CD4-positive, CD25-positive, alpha-beta regulatory T cell (primary cell): ENCODE measurements at places on chromosomes 7 and 10. TPM values are rescaled to one million over a fixed set of nuclear protein-coding genes. Genes with fewer than 3 reads are reported as not detected.

GRCh38 chr10:79166312-79166721 lies 97.6 kb downstream of the ZMIZ1 start:
- no peak for DNase-seq

DNA sequence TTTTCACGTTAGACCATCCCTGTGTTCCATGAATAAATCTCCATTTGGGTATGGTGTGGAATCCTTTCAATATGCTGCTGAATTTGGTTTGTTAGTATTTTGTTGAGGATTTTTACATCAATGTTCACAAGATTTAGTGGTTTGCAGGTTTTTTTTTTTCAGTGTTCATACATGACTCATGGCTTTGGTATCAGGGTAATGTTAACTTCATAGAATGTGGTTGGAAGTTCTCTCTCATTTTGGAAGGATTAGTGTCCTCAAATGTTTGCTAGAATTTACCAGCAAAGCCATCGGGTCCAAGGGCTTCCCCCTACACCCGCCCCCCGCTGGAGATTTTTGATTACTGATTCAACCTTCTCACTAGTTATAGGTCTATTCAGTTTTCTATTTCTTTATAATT lies 398.0 kb downstream of the NXPH1 start:
- no peak for DNase-seq

The NEURL1 gene
- polyA plus RNA-seq = 0.38 TPM

DNA sequence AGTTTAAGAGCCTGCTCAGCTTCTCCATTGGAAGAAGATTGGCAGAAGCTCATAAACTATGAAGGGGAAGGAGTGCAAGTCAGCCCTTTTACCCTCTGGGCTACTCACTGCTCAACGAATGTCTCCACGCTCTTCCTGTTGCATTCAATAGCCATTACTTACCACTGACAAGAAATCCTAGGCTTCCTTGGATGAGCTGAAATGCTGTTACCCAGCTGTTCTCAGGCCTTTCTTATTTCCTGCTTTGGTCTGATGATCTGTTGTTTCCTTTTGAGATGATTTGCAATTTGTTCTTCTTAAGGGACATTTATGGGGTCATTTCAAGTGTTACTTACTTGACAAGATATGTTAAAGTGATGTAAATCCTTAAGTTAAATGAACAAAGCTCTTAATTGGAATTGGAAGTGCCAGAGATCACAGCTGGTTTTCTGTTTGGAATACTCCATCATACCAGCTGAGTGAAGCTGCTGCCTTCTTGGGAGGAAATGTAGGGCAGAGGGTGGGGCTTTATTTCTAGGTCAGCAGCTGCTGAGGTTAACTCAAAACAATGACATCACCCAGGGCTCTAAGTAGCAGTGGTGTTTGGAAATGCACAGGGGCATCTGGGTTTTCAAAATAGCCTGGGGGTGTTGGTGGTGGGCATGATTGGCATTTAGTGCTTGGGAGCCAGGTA lies 170.0 kb downstream of the PRKCQ start:
- peak; percentile 89 for DNase-seq

- no peak for DNase-seq
Measured at GRCh38 chr7:135094472-135095237, 53.2 kb upstream of the TMEM140 start.

GRCh38 chr7:71787513-71787912 lies 624.6 kb downstream of the CALN1 start:
- DNase-seq = no peak

The NCF1 gene
- polyA plus RNA-seq = 7.2 TPM

DNA sequence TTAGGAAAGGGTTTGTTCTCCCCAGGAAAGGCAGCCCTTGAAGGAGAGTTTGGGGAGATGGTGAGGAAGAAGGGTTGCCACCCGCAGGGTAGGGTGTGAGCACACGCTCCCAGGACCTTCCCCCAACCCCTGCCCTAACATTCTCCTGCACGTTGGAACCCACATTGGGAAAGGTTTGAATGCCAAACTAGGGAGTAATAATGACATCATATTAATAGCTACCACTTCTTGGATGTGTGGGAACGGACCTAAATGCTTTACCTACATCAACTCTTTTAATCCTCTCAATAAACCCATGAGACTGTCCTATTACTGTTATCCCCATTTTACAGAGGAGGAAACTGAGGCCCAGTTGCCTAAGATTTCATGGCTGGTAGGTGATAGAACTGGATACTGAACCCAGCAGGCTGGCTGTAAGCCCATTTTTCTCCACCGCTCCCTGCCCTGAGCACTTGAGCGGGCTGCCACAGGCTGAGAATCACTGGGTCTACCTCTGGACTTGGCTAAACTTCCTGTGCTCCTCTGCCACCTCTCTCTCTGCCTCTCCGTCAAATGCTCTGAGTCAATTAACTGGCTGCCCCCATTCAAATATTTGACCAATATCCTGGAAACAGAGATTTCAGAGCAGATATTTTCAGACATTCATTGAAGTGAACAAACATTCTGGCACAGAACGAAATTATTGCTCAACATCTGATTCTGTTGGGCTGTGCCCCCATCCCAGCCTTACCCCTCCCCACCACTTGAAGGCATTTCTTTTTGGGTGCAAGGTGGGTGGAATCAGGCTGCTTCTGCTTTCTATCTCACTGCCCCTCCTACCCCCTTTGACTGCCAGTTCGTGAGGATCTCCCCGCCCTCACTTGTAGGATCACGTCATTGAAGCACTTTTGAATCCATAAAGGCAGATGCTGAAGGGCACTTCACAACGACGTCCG lies 129.7 kb downstream of the C10orf105 start:
- no peak for DNase-seq

DNA sequence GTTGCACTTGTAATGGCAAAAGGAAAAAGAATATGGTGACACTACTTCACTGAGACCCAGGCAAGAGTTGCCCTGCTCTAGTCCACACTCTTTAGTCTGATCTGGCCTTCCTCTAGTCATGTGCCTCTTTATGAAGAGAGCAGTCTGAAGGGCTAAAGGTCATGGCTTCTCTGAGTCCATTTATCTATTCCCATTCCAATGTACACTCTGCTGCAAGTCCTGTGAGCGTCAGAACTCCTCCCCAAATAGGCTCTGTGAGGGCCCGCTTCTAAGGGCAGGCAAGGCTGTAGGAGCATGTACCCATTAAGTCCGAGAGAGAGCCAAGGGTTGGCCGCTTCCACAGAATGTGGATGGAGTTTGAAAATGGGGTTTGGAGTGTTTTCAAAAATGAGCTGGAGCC lies 209.3 kb downstream of the AHR start:
- no peak for DNase-seq

DNA sequence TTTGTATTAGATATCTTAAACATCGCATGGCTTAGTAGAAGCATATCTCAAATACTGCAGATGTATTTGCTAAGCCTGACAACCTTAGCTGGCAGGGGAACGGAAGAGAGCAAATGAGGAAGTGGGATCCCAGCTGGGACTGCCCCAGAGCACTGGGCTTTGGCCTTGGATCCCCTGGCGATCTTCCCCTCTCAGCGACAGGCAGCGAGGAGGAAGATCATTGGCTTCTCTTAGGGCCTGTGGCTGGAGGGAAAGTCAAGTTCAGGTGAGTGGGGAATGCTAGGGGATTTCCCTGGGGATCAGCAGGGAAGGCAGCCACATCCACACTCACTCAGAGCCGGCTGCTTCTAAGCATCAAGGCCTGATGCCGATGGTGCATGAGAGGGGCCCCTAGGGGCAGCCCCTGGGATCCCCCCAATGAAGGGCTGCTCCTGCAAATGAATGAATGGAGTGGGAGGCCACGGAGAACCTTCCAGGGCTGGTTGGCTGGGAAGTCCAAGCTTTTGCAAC lies 42.0 kb downstream of the LYZL2 start:
- DNase-seq = no peak

GRCh38 chr7:46153951-46154787 lies 233.1 kb upstream of the IGFBP3 start:
- no peak for DNase-seq

GRCh38 chr10:50452603-50453002 lies 171.2 kb downstream of the SGMS1 start:
- no peak for DNase-seq

DNA sequence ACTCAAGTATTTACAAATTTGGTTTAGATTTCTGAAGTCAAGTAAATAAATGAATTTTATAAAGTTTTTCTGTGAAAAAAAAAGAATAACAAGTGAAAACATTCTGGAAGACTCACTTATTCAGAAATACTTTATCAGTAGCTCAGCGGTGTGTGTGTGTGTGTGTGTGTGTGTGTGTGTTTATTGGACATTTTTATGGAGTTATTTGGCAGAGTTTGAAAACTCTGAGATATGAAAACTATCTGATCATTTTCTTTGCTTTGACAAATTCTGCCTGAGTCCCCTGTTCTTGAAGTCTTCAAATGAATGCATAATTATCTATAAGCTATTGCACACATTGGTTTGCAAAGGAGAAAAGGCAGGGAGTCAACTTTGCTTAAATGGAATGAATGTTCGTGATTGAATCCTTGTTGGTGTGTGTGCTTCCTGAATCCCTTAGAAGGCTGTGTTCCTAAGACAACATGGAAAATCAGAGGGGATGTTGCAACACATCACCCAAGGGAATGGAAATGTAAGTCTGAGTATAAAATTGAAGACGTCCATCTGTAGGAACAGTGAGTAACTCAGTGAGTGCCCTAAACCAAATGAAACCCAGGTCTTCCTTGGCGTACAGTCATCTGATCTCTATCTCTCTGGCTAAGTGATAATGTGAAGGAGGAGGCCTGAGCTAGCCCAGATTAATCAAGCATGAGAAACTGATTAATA lies 160.9 kb downstream of the REEP3 start:
- no peak for DNase-seq

The STEAP1 gene
- not detected for polyA plus RNA-seq

DNA sequence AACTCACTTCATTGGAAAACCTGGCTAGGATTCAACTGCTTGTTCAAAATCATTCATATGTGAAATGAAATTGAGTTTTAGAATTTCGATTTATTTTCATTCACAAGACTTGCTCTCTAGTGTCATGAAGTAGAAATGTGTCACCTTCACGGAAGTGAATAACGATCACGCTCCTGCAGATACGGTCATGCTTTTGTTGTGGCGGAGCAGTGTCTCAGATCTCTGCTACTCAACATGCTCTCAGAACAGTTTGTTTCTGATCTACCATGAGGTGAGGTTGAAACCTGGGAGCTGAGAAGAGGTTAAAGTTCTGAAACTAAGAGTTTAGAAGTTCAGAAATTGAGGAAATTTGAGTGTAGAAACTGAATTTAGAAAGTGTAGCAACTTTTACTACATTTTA lies 13.8 kb upstream of the PITRM1 start:
- peak; percentile 45 for DNase-seq

GRCh38 chr10:34193931-34194626 lies 621.0 kb downstream of the PARD3 start:
- no peak for DNase-seq

DNA sequence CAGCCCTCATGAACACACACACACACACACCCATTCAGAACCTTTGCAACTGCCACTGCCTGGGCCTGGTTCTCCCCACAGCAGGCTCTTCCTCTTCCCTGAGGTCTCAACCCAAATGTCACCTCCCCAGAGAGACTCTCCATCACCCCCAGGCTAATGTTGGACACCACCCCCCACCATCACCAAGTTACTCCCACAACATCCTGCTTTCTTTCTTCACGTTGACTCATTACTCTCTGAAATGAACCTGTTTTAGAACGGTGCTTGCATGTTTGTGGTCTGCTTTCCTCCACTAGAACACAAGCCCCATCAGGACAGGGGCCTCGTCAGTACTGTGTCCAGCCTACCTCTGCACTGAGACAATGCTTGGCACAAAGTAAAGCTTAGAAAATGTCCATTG lies 16.0 kb downstream of the AFAP1L2 start:
- DNase-seq = no peak

DNA sequence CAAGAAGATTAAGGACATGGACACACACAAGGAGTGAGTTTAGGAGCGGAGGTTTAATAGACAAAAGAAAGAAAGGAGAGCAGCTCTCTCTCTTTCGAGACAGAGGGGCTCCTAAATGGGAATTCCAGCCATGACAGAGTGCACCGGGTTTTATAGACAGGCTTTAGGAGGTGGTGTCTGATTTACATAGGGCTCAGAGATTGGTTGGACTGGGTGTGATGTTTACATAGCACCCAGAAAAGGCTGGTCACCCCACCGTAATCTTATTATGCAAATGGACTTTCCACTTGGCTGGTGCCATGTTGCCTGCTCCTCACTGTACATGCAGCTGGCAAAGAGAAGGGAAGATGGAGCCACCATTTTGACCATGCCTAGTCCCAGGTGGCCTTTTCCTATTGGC lies 28.4 kb upstream of the MRC1 start:
- DNase-seq = no peak
